ENCODE measurements at places on chromosomes 1 and 21.

DNA sequence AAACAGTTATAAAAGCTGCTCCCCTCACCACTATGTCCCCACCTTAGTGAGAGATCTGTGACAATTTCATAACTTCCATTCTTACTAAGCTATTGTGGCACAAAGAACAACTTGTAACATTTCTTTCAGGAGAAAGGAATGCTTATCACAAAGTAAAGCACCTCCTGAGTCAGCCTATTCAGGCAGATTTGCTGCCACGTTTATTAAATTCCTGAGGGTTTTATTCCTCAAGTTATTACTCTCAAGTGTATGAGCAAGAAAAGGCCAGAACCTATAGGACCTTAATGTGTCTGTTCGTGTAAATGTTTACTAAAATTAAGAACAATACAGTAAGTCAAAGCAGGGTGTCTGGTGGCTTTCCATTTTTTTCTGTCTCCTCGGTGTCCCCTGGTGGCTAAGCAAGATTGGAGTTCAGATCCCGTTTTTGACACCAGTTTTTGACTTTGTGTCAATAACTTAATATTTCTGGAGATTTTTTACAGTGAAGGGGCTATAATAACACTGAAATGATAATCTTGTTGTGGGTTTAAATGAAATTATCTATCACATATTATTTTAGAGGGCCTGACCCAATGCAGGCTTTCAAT, 1539.6 kb downstream of the BRINP3 start:
- H3K4me3 ChIP-seq: no peak overlapping the region
- H3K27ac ChIP-seq: no peak overlapping the region
- no peaks in the 10 kb centered on the region for H3K36me3 ChIP-seq
- no peak for DNase-seq
- no peaks in the 10 kb centered on the region for H3K4me1 ChIP-seq

DNA sequence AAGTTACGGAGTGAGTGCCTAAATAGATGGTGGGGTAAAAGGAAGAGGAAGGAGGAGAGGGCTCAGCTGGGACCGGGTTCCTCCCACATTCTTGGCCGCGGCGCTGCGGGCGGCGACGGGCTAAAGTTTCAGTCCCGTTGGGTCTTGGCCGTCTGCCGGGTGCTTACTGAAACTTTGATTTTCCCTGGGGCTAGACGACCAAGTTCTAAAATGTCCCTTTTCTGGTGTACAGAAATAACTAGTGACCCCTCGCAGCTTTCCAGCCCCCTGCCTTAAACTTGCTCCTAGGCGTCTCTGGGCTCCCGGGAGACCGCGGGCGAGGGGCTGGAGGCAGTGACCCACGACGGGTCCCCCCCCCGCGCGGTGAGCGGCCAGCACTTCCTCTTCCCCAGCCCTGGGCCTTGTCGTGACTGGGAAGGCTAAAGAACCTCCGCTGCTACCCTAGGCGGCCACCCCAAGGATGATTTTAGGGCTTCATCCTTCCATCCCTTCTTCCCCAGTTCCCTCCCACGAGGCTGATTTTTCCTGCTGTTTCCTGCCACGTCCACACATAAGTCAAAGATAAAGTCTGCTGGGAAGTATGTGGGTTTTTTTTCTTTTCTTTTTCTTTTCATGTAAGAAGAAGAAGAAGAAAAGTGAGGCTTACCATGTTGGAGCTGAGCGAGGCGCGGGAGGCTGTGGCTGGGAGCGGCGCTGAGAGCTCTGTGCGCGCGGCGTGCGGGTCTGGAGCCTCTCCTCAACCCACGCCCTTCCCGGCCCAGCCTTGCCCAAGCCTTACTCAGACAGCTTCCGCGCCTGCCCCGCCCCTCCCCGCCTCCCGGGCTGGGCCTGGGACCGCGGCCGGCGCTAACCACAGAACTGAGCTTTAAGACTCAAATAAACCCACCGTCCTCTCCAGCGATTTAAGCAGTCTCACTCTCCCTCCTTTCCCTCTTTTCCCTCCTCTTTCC, at the start of gene S100A11:
Gene S100A11 (minus strand): TSS at position 738 of the 950 bp plus-strand sequence. CDS start 89 bp downstream, at position 649.
- H3K4me3 ChIP-seq: peak within 1 kb of the TSS; percentile 76
- DNase-seq: peak; percentile 27
- H3K27me3 ChIP-seq: no peaks in the 10 kb centered on the region
- peak within 1 kb of the TSS; percentile 96 for H3K27ac ChIP-seq

- no peaks in the 10 kb centered on the region for H3K4me1 ChIP-seq
- H3K36me3 ChIP-seq: no peaks in the 10 kb centered on the region
- no peak overlapping the region for H3K4me3 ChIP-seq
- no peaks in the 10 kb centered on the region for H3K27me3 ChIP-seq
- no peak overlapping the region for H3K27ac ChIP-seq
Observed at GRCh38 chr21:30880914-30881313, 466 bp downstream of the KRTAP11-1 start.

- no peaks in the 10 kb centered on the region for H3K27me3 ChIP-seq
- DNase-seq: no peak
- no peaks in the 10 kb centered on the region for H3K36me3 ChIP-seq
Observed at GRCh38 chr1:67960766-67961165, 89.7 kb downstream of the DIRAS3 start.

- H3K27me3 ChIP-seq: peaks cover 15% of the 10 kb centered on the region
- no peak overlapping the region for H3K27ac ChIP-seq
- no peak overlapping the region for H3K4me3 ChIP-seq
- DNase-seq: no peak
- no peaks in the 10 kb centered on the region for H3K36me3 ChIP-seq
- peaks cover 10% of the 10 kb centered on the region for H3K4me1 ChIP-seq
Observed at GRCh38 chr1:76871355-76871974, 4.2 kb downstream of the ST6GALNAC5 start.

DNA sequence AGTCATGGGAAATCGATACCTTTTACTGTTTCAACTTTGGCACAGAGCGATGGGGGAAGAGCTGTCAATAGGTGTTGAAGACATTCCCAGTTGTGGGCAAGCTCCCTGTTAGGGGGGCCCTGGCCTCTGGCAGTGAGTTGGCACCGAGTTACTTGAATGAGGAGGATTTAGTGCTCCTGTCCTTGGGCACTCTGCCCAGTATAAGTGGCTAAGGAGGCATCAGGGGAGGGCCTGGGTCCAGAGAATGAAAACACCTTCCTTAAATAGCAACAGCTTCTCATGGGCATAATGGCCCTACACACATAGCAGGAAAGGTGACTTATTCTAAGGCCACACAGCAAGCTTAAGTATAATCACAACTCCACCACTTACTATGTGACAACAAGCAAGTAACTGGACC, 664.4 kb downstream of the PTPRU start:
- H3K36me3 ChIP-seq: no peaks in the 10 kb centered on the region
- H3K27me3 ChIP-seq: peaks cover 70% of the 10 kb centered on the region
- DNase-seq: no peak
- H3K27ac ChIP-seq: no peak overlapping the region
- no peaks in the 10 kb centered on the region for H3K4me1 ChIP-seq

- H3K27me3 ChIP-seq: no peaks in the 10 kb centered on the region
- H3K4me1 ChIP-seq: no peaks in the 10 kb centered on the region
- H3K27ac ChIP-seq: no peak overlapping the region
- no peak for DNase-seq
Observed at GRCh38 chr21:32687643-32688345, 40.0 kb downstream of the SYNJ1 start.

GRCh38 chr1:24779689-24780464, 34.6 kb downstream of the CLIC4 start:
- peaks cover 34% of the 10 kb centered on the region for H3K4me1 ChIP-seq
- no peaks in the 10 kb centered on the region for H3K27me3 ChIP-seq
- no peak overlapping the region for H3K27ac ChIP-seq
- no peaks in the 10 kb centered on the region for H3K36me3 ChIP-seq

- peaks cover 81% of the 10 kb centered on the region for H3K27me3 ChIP-seq
- H3K36me3 ChIP-seq: no peaks in the 10 kb centered on the region
- no peak for DNase-seq
- no peaks in the 10 kb centered on the region for H3K4me1 ChIP-seq
Observed at GRCh38 chr1:204730826-204731459, 45.4 kb upstream of the LRRN2 start.

- no peak for DNase-seq
- no peaks in the 10 kb centered on the region for H3K36me3 ChIP-seq
- H3K27me3 ChIP-seq: no peaks in the 10 kb centered on the region
Observed at GRCh38 chr1:79188337-79188736, 181.8 kb upstream of the ADGRL4 start.

DNA sequence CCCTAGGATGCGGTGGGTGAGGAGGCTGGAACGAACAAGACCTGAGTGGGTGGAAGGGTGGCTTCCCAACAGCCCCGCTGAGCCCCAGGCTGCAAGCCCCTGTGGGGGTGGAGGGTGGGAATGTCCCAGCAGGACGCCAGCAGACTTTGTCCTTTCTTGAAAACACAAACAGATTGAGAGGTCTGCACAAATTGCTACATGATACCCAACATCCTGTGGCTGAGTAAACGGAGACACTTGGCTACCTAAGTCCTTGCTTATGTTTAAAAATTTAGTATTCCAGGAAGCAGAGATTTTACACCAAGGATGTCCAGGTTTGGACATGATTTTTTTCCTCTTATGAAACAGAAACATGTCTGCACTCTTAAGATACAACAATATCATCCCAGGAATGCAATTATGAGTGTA, 11.8 kb upstream of the F3 start:
- DNase-seq: no peak
- H3K4me1 ChIP-seq: peaks cover 36% of the 10 kb centered on the region
- H3K27ac ChIP-seq: peak overlapping the region; percentile 93
- no peaks in the 10 kb centered on the region for H3K27me3 ChIP-seq
- no peak overlapping the region for H3K4me3 ChIP-seq

GRCh38 chr1:41861535-41862383, 57.0 kb downstream of the HIVEP3 start:
- DNase-seq: no peak
- no peaks in the 10 kb centered on the region for H3K36me3 ChIP-seq
- H3K27me3 ChIP-seq: no peaks in the 10 kb centered on the region
- no peak overlapping the region for H3K27ac ChIP-seq
- no peak overlapping the region for H3K4me3 ChIP-seq
- H3K4me1 ChIP-seq: no peaks in the 10 kb centered on the region

GRCh38 chr1:22257290-22258275, 114.7 kb upstream of the WNT4 start:
- no peaks in the 10 kb centered on the region for H3K27me3 ChIP-seq
- peaks cover 51% of the 10 kb centered on the region for H3K4me1 ChIP-seq
- H3K36me3 ChIP-seq: no peaks in the 10 kb centered on the region

DNA sequence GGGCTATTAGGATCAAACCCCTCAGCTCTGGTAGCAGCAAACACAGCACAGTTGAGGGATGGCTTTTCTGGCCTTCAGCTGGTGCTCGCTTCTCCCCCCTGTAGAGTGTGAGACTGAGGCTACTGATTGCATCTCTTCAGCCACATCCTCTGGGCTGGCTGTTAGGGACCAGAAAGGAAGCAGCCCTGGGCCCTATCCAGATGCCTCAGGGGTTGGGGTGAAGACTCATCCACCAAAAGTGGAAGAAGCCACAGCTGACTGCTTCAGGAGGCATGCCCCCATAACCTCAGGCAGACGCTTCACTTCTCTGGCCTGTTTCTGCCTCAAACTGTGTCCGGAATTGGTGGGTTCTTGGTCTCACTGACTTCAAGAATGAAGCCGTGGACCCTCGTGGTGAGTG, 6.2 kb upstream of the TMEM200B start:
- peaks cover 2% of the 10 kb centered on the region for H3K4me1 ChIP-seq
- H3K27ac ChIP-seq: no peak overlapping the region
- no peak overlapping the region for H3K4me3 ChIP-seq
- H3K27me3 ChIP-seq: peaks cover 21% of the 10 kb centered on the region
- no peaks in the 10 kb centered on the region for H3K36me3 ChIP-seq
- no peak for DNase-seq

DNA sequence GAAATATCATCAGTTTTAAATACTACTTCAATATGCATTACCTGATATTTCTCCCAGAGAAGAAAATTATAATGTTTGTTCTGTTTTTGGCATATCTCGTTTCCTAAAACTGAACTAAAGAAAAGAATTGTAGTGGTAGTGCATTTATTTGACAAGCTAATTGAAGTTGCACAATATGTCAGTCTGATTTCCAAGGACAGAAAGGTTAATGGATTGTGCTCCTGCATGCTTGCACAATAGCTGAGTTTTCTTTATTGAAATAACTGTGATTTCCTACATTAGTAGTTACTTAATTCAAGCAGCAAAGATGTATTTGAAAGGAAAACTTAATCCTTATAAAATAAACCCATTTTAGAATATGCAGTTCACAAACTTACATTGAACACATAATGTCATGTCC, 2047.7 kb downstream of the NCAM2 start:
- no peak for DNase-seq
- no peaks in the 10 kb centered on the region for H3K4me1 ChIP-seq
- no peaks in the 10 kb centered on the region for H3K27me3 ChIP-seq
- no peak overlapping the region for H3K27ac ChIP-seq
- no peak overlapping the region for H3K4me3 ChIP-seq

DNA sequence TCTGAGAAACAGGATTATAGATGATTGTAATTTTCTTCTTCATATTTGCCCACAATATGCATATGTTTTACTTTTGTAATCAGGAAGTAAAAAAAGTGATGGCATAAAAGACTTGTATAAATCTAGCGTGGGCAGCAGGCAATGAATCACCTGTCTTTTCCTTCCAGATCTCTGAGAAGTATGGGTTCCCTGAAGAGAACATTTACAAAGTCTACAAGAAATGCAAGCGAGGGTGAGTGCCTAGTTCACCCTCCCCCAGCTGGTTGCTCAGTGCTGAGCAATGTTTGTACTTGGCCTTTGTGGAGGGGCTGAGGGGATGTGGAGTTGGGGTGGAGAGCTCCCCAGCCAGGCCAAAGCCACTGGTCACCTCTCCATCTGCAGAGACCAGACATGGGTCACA, 30.7 kb downstream of the GRHL3 start:
- H3K27ac ChIP-seq: peak overlapping the region; percentile 21
- DNase-seq: no peak
- H3K4me1 ChIP-seq: no peaks in the 10 kb centered on the region
- no peaks in the 10 kb centered on the region for H3K36me3 ChIP-seq

DNA sequence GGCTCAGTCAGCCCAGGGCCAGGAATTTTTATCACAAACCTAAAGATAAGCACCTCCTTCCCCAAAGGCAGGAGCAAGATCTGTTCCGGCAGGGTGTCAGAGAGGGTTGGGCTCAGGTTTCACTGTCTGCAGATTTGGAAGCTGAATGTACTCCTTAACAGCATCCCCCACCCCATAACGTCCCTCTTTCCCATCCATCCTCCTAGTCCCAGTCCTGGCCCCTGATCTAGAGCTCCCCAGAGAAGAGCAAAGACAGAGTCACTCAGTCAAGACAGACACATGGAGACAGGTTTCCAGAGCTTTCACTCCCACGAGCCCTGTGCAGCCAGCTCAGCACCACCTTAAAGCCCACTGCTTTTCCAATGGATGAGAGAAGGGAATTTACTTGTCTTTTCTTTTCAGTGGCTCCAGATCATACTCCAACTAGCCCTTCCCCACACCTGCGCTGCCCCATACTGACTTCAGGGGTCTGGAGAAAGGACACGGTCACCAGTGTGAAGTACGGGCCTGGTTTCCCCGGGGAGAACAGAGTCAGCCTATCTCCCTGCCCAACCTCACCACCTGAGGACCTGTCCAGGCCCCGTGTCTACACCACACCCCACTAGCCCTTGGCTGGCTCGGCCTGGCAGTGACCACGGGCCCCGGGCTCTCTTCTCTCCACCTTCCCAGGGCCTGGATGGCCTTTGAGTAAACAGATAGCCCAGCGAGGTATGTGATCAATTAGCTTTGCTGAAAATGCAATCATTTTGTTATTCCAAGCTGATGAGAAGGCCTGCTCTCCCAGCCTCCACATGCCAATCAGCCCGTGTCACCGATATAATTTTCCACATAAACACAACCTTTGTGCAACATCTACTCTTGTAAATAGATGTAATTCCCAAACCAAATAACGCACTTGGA, 249.1 kb downstream of the FOXD2 start:
- peaks cover 61% of the 10 kb centered on the region for H3K27me3 ChIP-seq
- H3K36me3 ChIP-seq: no peaks in the 10 kb centered on the region
- H3K4me1 ChIP-seq: no peaks in the 10 kb centered on the region
- DNase-seq: no peak
- H3K4me3 ChIP-seq: no peak overlapping the region
